ENCODE measurements at places on chromosomes 4 and X.
A peak's percentile ranks its signal among the peaks of the same experiment; 100 is the strongest.

DNA sequence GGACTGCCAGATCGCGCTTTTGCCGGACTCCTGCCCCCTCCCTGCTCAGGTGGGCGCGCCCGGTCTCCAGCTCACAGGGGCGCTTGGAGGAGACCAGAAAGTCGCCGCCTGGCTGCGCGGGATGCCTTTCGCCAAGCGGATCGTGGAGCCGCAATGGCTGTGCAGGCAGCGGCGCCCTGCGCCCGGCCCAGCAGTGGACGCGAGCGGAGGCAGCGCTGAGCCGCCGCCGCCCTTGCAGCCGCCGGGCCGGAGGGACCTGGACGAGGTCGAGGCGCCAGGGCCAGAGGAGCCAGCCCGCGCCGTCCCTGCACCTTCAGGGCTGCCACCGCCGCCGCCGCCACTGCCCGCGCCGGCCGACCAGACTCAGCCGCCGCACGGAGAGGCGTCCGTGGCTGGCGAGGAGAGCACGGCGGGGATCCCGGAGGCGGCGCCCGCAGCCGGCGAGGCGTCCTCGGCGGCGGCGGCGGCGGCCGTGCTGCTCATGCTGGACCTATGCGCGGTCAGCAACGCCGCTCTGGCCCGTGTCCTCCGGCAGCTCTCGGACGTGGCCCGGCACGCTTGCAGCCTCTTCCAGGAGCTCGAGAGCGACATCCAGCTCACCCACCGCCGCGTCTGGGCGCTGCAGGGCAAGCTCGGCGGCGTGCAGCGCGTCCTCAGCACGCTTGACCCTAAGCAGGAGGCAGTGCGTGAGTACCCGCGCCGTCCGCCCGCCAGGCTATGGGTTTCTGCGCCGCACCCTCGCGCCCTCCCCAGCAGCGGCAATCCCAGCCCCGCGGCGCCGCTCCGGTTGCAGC, 834 bp downstream of the NHS start:
- DNase-seq: peak; percentile 40

DNA sequence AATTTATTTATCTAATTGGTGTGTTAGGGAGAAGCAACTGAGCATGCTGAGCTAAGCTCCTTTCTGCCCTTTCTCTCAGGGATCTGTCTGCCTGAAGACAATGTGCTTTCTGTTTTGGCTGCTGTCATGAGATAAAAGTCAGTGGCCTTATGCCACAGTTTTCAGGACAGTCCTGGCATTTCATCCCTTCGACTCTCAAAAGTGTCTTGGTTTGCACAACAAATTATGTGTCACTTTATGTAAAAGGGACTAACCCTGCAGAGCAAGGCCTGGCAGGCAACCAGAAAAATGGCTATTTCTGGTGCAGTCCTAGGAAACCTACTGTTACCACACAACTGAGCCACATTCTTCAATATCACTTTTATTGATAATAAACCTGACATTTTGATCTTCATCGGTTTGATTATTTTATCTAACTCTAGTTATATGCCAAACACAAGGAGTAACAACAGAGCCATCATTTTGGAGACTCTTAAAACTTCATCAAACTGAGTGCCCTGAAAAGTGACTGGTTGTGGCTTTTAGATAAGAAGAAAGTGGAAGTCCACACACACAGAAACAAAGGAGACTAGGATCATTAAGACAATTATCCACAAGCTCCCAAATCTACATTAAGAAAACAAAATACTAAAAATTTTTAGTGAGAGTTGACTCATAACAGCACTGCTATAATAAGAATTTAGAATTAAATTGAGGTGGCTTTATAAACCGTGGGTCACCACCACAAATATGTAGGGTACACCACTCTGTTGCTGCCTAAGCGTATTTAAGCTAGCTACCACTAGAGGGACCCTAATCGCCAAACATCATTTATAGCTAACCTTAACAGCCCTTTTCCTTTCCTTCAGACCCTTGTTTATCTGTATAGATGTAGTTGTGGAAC, 95.9 kb upstream of the PTPN13 start:
- peak; percentile 69 for DNase-seq

GRCh38 chr4:12724510-12724909, 759.6 kb downstream of the RAB28 start:
- DNase-seq: no peak

DNA sequence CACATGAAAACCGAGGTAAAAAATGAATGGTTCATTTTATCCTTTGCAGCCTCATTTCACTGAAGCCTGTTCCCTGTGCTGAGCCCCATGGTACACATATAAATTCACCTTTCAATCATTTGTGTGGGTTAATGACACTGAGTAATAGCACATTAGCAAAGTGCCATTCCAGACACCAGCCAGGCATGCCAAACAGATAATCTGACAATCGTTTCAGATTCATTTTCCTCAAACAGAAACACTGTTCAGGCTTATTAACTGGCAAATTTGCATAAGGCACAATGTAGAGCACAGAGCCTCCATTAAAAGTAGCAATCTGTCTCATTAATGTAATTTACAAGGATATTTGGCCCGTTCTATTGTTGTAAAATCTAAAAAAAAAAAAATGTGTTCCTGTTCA, 76.2 kb downstream of the UNC5C start:
- DNase-seq: no peak

- peak; percentile 33 for DNase-seq
Observed at GRCh38 chr4:4763822-4764557, 95.5 kb upstream of the MSX1 start.

DNA sequence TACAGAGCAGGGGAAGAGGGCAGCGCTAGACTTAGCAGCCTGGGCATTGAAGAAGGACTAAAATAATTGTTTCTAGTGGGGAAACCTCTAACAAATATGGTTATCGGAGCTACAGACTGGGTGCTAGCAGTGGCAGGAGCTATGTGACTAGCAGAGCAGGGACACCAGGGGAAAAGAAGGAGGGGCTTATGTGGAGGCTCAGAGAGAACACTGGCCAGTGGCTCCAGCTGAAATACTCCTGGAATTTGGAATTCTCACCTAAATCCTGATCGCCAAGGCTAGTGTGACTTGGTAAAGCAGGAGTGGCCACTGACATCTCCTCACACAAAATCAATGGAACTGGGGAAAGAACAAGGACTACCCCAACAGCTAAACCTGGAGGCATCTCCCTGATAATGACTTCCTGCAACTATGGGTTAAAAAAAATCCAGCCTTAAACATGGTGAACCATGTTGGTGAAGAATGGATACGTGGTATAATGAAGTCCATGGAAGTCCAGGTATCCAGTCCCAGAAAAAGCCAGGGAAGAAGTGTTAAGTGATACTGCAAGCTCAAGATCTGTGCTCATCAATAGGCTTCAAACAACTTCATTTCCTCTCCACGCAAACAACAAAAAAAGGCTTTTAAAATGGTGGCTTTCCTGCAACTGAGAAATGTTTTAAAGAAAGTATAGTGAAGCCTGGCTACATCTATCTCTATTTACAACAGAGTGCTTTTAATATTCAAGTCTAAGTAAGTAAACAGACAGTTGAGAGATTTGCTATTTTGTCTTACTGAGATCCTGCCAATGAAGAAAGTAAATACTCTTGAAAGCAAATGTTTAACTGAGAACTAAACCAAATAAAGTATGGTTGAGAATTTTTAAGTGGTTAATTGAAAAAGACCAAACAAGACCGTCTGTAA, 1.8 kb downstream of the TAPT1 start:
- DNase-seq: no peak

- no peak for DNase-seq
Observed at GRCh38 chrX:121903961-121904360, 856.6 kb downstream of the GLUD2 start.

DNA sequence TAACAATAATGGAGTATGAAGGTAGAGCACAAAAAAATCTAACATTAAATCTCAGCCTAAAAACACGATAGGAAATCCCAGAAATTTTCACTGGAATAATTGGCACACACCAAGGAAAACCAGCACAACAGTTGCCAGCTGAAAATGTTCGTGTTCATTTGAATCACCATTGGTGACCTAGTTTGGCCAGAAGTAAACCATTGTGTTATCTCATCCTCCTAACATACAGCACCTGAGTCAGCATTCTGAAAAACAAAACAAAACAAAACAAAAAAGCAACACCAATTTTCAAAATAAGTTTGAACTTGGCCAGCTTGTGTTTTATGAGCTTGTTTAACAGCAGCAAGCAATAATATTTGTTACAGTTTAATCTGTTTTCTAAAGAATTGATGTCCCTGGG, 41.1 kb downstream of the UCHL1 start:
- no peak for DNase-seq

DNA sequence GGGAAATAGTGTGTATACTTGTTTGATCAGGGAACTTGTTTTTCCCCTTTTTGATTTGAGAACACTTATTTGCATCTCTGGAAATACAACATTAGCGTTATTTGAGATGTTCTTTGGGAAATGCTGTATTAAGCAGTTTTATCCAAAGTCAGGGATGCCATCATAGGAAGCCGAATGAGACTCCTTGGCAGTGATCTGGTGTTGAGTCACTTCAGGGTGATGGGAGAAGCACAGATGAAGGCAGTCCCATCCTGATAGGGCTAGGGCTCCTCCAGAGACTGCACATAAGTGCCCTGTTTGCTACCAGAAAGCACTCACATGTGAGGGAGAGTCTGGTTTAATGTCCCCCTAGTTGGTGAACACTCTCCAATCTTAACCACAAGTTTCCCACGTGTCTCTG, 62.3 kb downstream of the IL1RAPL1 start:
- no peak for DNase-seq

- no peak for DNase-seq
Observed at GRCh38 chr4:41921476-41921875, 13.8 kb upstream of the TMEM33 start.

DNA sequence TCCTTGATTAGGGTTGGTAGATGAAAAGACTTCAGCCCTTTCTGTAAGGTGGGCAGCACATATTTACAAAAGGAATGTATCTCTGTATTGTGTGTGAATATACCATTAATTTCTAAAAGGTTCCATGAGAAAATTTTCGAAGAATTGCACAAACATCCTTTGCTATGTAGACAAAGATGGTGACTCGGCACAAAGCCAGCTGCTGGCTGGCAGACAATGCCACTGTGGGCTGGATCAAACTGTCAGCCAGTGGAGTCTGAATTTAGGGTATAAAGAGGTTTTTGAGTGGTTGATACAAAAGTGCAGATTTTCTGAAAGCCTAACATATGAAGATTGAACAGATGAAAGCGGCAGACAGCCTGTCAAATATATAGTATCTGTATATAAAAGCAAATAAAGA, 5.6 kb upstream of the TXK start:
- DNase-seq: peak; percentile 45

- DNase-seq: peak; percentile 59
Observed at GRCh38 chrX:53280331-53281320, 758 bp downstream of the IQSEC2 start.

- DNase-seq: no peak
Observed at GRCh38 chr4:72077346-72077745, 45.5 kb downstream of the NPFFR2 start.

DNA sequence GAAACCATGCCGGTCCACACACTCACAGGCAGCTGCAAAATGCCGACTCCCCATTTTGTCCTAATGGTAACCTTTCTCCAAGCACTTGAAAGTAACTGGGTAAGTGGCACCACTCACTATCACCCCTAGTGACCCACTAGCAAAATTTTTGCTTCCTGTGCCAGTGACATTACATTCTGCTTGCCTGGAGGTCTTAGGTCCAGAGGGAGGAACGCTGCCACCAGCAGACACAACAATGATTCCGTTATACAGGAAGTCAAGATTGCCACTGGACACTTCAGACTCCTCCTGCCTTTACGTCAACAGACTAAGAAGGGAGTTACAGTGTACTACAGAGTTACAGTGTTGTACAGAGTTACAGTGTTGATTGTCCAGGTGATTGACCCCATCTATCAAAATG, 11.8 kb upstream of the TMEM192 start:
- DNase-seq: no peak

DNA sequence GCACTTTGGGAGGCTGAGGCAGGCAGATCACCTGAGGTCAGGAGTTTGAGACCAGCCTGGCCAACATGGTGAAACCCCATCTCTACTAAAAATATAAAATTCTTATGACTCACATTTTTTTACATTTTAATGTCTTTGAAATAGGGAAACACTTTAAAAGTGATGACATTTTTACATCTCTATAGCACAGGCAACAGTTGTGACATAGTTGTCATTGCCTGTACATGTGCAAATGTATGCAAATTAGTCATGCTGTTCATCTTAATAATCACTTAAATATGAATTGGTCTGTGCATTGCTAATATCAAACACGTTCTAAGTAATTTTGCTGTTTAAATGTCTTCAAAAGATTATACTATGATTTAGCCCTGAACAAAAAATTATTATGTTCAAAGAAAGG, 41.7 kb downstream of the ZGRF1 start:
- DNase-seq: no peak

DNA sequence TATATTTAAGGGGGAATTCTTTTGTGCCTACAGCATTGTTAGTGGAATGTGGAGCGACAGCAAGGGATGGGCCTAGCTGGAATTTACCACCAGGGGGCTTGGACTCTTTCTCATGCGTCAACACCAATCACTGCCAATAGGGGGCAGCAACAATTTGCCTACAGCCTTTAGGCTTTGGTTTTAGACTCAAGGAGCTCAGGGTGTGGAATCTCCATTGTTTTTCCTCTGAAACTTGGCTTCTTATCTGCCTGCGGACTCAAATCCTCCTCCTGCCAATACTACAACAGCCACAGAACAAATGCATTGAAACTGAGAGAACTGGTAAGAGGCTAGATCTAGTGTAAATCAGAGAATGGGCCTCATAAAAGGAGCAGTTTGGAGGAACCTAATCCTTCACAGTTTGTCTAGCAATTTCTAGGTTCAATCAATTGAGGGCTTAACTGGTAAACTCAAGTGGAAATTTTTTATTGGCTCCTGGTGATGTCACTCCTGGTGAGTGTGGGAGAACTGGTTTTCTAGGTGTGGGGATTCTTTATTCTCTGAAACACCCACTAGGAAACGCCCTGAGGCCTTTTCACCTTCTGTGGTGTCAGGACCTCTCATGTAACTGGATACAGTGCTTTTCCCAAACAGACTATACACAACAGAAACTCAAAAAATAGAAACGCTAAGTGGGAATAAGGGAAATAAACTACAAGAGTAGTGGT, 27.9 kb upstream of the TMSB4X start:
- peak; percentile 78 for DNase-seq

DNA sequence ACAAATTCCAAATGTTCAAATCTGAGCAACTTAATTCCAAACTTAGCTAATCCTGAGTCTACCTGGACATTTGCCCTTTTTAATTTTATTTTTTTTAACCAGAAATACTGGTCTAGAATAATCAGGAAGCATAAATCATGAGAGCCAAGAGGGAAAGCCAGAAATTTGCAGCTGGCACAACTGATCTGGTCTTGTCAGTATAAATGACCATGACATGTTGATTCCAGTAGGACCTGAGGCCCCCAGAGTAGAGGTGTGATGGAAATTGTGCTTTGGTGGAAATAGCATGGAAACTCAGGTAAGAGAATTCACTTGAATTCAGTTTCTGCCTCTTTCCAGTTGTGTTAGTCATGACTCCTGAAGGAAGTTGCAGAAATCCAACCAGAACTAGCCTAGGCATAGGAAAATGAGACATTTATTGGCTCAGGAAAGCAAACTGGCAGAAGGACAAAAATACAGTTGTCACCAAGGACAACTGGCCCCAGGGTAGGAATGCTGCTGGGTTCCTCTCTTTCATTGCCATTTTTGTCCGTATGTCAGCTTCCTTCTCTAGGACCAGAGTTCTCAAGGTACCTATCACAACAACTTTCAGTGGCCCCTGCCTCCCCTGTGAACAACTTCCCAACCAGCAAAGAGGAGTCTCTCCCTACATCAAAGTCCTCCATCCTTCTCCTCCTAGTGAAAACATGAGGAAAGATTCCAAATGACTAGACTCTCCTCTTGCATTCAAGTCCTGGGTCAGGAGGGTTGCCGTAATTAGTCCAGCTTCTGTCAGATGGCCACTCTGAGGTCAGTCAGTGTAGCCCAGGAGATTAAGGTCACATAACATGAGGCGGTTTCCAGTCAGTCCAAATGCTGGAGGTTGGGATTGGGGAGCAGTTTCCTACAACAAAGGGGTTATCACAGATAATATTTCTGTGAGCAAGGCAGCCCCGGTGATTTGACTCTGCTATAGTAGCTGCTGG, 29.3 kb upstream of the MYOZ2 start:
- peak; percentile 44 for DNase-seq
